Effector CD4-positive, alpha-beta T cell (primary cell): ENCODE measurements at places on chromosomes 6 and 20.

GRCh38 chr6:692356-692851 is 535 bp downstream of the EXOC2 start:
- peak; percentile 72 for DNase-seq

- DNase-seq = no peak
Measured at GRCh38 chr6:79230149-79230548, 4.3 kb downstream of the HMGN3 start.

- DNase-seq = no peak
Measured at GRCh38 chr6:130161683-130162404, 60.9 kb downstream of the SAMD3 start.

DNA sequence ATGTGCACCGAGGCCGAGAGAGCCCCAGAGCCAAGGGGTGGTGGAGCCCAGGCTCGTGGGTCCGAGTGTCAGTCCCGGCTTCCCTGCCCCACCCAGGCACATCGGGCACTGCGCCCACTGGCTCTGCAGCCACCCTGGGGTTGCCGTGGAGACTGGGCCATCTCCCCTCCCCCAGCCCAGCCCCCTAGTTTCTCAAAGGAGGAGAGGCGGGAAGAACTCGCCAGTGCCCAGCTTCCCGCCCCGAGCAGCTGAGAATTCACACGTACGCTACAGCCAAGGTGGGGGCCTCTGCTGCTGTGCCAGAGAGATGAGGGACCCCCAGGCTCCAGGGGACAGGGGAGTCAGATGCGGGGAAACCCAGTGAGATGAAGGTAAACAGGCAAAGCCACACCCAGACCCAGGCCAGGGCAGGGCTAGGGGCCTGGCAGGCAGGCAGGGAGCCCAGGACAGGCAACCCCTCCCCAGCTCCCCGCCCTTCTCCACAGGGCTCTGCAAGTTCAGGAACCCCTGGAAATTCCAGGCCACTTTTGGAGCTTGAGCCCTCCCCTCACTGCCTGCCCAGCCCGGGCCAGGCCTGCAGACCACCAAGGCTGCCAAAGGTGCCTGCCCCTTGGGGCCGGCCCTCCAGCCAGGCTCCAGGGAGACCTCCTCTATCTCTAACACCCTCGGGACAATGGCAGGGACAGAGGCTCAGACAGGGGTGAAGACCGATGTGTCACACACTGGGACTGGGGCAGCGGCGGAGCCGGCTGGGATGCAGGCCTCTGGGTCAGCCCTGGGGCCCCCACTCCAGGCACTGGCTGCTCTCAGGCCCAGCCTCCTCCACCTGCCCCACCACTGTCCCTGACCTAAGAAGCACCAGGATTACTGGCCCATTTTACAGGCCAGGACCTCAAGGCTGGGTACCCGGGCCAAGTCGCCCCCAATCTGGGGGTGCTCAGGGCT is 6.0 kb downstream of the LAMA5 start:
- no peak for DNase-seq

GRCh38 chr6:31664790-31665500 is at the start of gene GPANK1:
GPANK1 (minus strand) TSS chr6:31664997; CDS start chr6:31664478, 519 bp downstream.
- DNase-seq = peak; percentile 87

GRCh38 chr6:100173211-100173610 is 179.2 kb upstream of the MCHR2 start:
- no peak for DNase-seq

DNA sequence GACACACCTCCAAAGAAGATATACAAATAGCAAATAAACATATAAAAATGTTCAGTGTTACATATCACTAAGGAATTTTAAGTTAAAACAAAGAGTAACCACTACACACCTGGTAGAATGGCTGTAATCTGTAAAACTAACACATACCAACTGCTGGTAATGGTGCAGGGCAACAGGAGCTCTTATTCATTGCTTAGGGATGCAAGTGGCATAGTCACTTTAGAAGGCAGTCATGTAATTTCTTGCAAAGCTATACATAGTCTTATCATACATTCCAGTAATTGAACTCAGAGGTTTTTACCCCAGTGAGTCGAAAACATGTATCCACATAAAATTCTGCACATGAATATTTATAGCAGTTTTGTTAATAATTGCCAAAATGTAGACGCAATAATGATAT is 906.8 kb upstream of the CITED2 start:
- DNase-seq = no peak

- DNase-seq = no peak
Measured at GRCh38 chr6:47277702-47278101, 32.0 kb downstream of the TNFRSF21 start.

GRCh38 chr6:45595010-45595851 is 217.5 kb upstream of the SUPT3H start:
- no peak for DNase-seq

GRCh38 chr20:56411759-56412472 is at the start of gene CASS4:
CASS4 (plus strand) TSS chr20:56412260; CDS start chr20:56412459, 199 bp downstream.
- no peak for DNase-seq

DNA sequence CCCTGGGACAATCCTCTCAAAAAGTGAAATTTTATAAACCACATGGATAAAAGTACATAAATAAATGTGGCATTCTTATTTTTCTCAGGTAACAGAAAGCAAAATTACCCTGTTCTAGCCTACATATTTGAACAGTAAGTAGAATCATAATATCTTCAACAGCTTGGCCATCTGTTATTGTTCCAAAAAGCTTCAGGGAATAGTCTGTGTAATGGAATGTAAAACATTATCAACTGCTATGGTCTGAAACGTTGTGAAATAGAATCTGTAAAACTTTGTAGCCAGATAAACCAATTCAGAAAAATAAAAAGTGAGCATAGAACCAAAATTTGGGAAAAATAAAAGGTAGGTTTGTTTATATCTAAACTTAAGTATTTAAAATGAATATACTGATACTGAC is 114.7 kb downstream of the THEMIS start:
- DNase-seq = no peak

- DNase-seq = no peak
Measured at GRCh38 chr6:24768361-24768760, 6.4 kb upstream of the GMNN start.

- no peak for DNase-seq
Measured at GRCh38 chr6:164532198-164533044, 777.0 kb downstream of the C6orf118 start.

DNA sequence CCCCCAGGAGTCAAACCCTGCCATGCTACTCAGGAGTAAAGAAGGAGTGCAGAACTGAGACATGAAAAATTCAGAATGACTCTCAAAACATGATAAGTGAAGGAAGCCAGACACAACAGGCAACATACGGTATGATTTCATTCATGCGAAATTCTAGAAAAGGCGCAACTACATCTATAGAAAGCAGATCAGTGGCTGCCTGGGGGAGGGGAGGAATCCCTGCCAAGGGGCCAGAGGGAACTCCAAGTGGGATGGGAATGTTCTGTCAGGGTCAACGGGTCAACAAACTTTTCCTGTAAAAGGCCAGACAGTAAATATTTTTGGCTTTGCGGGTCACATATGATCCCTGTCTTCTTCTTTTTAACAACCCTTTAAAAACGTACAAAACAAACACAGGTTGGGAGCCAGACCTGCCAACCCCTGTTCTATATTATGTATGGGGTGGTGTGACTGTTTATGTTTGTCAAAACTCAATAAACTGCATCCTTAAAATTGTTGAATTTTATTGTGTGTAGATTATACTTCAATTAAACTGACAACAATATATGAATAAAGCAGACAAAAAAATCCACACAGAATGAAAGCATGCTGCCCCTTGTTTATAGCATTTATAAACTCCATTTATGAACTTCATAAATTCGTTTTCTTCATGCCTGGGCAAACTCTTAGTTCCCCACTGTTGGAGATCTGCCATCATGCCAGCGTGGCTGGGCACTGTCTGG is 56.6 kb upstream of the TRAF3IP2 start:
- no peak for DNase-seq

DNA sequence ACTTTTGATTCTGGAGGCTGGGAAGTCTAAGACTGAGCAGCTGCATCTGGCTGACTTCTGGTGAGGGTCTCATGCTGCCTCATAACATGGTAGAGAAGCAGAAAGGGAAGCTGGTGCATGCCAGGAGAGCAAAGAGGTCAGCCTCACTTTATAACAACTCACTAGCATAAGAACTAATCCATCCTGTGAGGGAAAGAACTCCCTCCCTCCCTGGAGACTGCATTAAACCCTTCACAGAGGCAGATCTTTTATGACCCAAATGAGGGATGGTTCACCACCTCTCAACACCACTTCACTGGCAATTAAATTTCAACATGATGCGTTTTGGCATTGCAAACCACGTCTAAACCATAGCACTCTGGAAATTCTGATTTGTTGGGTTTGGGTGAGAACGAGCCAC is 33.9 kb downstream of the STXBP5 start:
- DNase-seq = no peak

DNA sequence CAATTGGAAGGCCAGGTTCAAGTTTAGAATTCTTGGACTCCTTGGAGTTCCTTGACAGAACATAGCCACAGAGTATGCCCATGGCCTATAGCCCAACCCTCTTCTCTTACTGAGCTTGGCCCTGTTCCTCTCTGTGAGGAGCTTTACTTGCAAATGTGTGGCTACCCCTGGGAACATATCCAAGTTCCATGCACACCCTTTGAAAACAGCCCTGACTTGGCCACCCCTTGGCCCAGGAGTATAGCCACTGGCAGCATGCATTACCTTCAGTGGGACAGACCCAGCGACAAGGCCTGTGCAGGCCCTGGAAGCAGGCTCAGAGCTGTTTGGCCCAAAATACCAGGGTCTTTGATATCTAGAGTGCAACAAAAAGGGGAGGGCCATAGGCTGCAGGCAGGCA is 19.5 kb upstream of the MAS1 start:
- DNase-seq = no peak

- DNase-seq = peak; percentile 16
Measured at GRCh38 chr20:32737371-32738223, 5.7 kb downstream of the COMMD7 start.

- DNase-seq = no peak
Measured at GRCh38 chr6:97771372-97771771, 488.4 kb upstream of the MMS22L start.

- DNase-seq = peak; percentile 61
Measured at GRCh38 chr6:155327326-155328073, 13.2 kb upstream of the TFB1M start.

DNA sequence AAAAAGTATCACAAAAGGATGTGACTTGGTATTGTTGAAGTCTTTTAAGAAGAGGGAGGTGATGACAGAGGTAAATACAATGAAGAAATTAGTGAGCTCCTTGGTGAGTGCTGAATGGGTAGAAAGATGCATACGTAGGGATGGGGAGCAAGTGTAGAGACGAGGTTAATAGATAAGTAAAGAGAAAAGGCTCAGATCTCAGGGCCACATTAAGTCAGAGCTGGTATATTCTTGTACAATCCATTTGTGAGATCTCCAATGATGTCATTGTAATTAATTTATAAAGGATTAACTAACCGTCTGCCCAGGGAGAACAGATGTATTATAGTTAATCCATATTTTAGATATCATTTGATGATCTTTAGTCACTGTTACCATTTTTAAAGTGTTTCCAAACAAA is 43.4 kb downstream of the SMPDL3A start:
- DNase-seq = no peak

- DNase-seq = no peak
Measured at GRCh38 chr20:43787937-43788336, 61.1 kb upstream of the GTSF1L start.

- no peak for DNase-seq
Measured at GRCh38 chr6:30364591-30364990, 19.6 kb downstream of the RPP21 start.

GRCh38 chr6:131960371-131961133 is 9.4 kb upstream of the CCN2 start:
- no peak for DNase-seq

DNA sequence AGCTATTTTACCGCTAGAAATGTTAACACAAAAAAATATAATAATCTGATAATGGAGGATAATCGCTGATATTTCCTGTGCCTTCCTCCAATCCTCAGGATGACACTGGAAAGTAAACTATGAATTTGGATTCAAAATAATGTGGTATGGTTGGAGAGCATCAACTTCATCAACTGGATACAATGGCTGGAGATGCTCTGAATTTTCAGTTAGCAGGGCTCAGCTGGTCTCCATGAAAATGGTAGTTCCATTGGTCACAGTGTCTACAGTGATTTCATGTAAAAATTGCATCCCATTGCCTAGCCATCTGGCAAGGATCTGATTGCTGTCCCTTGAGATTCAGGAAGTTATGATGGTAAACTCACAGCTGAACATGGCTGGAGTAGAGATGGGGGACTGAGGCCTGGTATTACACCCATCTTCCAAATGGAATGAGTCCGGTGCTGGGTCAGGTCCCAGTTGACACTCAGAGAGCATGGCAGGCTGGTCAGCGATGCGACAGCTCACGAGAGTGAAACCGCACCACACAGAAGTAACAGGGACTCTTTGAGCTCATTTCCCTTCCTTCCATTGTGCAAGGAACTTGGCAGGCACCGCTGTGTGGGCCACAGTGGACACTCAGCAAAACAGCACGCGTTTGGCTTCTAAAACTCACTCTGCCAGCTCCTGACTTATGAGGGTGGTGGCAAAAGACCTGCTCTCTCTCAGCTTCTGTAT is 142.4 kb upstream of the TNFAIP3 start:
- no peak for DNase-seq

GRCh38 chr6:105851606-105852005 is 234.5 kb upstream of the PRDM1 start:
- no peak for DNase-seq

DNA sequence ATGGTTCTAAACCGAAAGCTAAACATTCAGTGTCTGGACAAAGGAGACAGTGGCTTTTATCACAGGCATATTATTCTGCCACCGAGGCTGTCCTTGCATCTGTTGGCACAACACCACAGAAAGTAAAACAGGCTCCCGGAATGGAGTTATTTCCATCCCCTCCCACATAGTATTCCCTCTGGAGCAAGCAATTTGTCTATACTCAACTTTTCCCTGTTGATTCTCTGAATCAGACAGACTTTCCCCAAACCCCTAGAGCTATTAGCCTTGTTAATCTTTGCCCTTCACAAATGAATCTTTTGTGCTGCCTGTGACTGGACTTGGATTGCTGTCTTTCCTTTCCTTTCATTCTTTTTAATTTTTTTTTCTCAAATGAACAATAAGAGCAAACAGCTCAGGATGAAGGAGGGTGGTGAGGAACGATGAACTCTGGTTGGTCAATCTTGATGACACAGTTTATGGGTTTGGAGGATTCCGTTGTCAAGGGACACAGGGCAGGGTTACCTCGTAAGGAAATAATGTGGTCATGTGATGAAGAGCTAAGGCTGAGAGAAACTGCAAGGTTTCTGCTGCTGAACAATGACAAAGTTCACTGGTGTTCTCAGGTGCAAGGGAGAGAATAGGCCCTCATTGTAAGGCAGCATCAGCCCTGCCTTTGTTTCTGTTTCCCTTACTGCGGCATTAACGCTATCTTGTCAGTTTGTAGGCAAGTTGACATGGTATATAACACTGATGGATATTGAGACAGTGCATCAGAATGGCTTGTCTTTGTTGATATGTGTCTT is 275.0 kb upstream of the BMP2 start:
- no peak for DNase-seq

GRCh38 chr20:47960277-47960676 is 175.0 kb upstream of the SULF2 start:
- no peak for DNase-seq

- no peak for DNase-seq
Measured at GRCh38 chr6:19427548-19427947, 409.6 kb upstream of the ID4 start.

- DNase-seq = no peak
Measured at GRCh38 chr6:54037277-54037779, 73.9 kb upstream of the MLIP start.
